KG1 (cell line): ENCODE measurements at places on chromosomes 7 and 10.

GRCh38 chr7:30162622-30163124 lies 27.9 kb downstream of the MTURN start:
- DNase-seq = no peak

DNA sequence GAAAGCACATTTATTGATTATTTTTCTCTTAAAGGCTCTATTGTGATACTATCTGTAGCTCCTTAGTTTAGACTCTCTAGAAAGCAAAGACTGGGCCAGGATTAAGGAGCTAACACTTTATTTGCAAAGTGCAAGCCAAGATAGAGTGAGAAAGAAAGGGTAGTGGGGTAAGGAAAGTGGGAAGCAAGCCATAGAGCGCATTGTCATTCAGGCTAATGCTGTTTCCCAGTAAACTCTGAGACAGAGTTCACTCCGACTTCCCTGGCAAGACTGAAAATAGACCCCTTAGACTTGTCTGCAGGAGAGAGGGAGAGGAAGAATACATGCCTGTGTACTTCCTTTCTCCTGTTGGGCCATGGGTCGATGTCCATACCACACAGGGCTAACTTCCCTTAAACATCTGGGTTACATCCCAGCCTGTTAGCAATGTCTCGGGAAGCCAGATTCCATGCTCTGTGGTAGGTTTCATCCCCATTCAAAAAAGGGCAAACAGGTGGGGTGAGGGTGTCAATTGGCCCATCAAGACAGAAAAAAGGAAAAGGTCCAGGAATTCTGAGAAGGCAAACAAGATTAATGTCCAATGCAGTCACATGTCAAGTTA lies 875.8 kb upstream of the CELF2 start:
- DNase-seq = no peak

- no peak for DNase-seq
Observed at GRCh38 chr10:66822801-66823200, 103.0 kb upstream of the LRRTM3 start.

DNA sequence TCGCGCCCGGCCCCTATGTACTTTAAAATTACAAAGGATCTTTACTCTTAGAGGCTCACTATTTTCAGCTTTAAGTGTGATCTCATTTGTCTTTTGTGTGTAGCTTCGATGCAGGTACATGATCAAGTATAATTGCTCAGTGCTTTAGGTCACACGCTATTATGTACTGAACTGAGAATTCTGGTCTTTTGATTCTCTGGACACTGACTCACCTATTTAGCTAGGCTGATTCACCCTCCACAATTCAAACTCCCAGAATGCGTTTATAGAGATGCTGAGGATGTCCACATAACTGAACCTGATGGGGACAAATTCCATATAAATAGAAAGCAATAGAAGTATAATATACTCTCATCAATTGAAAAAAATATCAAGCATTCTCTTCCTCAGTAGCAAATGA lies 57.8 kb downstream of the PRKCQ start:
- no peak for DNase-seq

DNA sequence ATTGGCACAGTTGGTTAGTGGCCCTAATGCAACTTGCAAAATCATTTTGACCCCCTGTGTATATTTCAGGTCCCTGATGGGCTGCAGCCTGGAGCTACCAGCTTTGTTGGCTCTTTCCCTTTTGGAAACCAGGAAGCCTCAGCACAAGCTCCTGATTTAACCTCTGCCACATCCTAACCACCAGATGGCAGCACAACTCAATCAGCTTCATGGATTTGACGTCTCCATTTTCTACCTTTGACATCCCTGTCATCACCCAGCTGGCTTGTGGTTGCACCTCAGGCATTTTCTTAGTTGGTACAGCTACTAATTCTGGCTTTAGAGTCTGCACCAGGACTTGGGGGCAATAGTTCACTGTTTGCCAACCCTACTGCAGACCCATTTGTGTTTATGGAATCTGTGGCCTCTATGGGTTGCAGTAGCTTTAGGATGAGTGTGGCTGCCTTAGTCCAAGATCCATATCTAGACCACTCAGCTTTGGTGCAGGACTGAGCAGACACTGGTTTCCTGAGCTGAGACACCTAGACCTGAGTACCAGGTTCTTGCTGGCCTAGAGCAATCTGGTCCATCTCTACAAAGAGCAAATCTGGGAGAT lies 456.2 kb downstream of the REEP3 start:
- DNase-seq = no peak

GRCh38 chr7:96238976-96239766 lies 82.7 kb downstream of the SLC25A13 start:
- no peak for DNase-seq
